CD4-positive, alpha-beta T cell treated with Interleukin-17A for 4 hours (primary cell): ENCODE measurements at places on chromosomes 6 and 20.

- DNase-seq, result no peak
Measured at GRCh38 chr6:41449399-41450245, 96.6 kb upstream of the FOXP4 start.

GRCh38 chr6:112013051-112013450 is 40.9 kb upstream of the CCN6 start:
- no peak for DNase-seq

DNA sequence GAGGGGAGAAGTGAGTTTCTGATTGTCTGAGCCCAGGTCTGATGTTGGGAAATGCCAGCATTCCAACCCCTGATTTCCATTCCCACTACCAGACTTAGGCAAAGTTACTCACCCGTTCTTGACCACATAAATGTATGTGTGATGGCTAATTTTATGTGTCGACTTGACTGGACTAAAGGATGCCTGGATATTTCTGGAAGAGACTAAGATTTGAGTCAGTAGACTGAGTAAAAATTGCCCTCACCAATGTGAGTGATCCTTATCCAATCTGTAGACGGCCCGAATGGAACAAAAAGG is 95.8 kb upstream of the TAB2 start:
- no peak for DNase-seq

- no peak for DNase-seq
Measured at GRCh38 chr20:9989066-9989724, 45.6 kb upstream of the ANKEF1 start.

DNA sequence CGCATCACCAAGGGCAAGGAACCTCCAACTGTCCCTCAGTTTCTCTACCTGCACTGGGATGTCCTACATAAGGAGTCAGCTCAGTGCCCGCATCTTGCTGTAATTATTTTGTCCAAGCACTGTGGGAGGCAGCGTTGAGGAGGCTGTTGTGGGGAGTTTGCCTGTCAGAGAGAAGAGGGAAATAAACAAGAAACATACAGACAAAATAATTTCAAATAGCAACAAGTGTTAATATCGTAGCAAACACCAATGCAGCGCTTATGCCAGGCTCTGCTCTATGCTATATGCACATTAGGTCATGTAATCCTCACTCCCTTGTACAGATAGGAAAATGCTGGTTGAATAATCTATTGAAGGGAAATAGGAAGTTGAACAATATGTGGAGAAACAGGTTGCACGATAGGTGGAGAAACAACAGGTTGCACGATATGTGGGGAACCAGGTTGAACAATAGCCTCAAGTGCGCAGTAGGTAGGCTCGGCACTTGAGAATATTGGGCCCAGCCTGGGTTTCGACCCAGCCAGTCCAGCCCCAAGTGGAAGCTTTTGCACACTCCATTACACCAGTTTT is 91.2 kb upstream of the SIRPA start:
- no peak for DNase-seq

DNA sequence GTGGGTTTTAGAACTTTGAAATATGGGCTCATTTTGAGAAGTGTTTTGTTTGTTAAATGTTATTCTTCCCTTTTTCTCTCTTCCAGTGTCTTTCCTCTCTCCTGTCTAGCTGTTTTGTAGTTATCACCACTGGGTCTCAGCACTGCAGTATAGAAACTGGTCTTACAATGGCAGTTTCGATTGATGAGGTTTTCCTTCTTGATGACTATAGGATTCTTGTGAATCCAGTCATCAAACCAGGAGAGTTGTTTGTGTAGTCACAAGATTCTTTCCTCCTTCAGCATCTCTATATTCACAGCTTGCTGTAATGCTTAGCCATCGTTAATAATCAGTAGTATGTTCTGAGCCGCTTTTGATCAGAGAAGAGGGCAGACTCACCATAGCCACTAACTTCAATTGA is 172.3 kb downstream of the OGFRL1 start:
- no peak for DNase-seq

GRCh38 chr6:16488813-16489212 is 250.4 kb downstream of the GMPR start:
- DNase-seq, result no peak

DNA sequence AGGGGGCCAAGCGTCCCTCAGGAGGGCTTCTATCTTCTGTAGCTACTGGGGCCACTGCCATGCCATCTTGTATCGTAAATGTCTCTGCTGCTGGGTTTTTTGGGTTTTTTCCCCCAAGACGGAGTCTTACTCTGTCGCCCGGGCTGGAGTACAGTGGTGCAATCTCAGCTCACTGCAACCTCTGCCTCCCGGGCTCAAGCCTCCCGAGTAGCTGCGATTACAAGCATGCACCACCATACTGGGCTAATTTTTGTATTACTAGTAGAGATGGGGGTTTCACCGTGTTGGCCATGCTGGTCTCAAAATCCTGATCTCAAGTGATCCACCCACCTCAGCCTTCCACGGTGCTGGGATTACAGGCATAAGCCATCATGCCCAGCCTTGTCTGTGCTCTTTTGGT is 111.3 kb upstream of the LOC128125822 start:
- no peak for DNase-seq

DNA sequence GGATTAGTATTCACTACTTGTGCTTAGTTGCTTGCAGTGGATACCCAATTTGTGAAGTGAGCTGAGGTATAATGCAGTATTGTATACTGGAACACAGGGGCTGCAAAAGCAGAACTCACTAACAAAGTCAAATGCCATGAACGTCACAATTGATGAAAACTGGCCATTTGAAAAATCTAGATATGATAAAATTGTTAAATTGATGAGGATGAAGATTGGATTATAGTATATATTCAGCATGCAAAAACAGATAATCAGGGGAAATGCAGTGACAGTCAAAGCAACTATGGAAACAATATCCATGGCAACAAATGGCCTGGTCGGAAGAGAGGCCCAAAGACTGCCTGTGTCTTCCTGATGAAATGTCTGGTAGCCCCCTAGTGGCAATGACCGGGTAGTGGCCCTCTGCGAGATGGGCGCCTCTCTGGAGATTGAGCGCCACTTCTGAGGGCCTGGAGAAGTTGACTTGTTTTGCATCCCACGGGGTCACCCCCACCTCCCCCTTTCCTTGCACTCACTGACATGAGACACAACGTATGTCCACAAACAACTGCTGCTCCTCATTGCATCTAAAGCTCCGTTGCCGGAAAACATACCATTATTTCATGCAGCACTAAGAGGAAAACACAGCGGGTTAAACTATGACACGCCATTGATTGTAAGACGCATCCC is 43.6 kb downstream of the C6orf15 start:
- DNase-seq, result peak; percentile 79

DNA sequence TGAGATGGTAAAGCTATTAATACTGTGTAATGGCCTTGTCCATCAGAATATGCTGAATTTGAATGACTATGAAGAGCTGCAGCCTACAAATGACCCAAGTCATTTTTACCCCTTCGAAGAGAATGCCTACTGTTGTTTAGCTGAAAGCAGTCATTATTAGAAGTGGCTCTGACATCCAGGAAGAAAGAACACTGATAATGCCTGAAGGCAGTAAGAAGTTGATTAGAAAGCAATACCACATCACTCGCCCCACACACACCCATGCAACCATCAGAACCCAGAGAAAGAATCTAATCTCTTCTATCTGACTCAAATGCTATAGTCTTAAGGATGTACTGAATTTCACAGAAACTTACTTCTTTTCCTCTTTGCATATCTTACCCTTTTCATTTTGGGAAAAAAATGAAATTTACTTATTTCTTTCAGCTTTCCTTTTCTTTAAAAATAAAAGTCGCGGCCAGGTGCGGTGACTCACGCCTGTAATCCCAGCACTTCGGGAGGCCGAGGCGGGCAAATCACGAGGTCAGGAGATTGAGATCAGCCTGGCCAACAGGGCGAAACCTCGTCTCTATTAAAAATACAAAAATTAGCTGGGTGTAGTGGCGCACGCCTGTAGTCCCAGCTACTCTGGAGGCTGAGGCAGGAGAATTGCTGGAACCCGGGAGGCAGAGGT is 61.0 kb downstream of the ARHGAP18 start:
- DNase-seq, result no peak

GRCh38 chr20:35306931-35307517 is 14.8 kb upstream of the FAM83C start:
- DNase-seq, result peak; percentile 44

- DNase-seq, result peak; percentile 48
Measured at GRCh38 chr6:90184334-90185298, 112.0 kb downstream of the BACH2 start.

GRCh38 chr6:158047127-158047518 is 65.5 kb downstream of the SYNJ2 start:
- DNase-seq, result peak; percentile 73

- peak; percentile 62 for DNase-seq
Measured at GRCh38 chr6:39347906-39348585, 25.5 kb upstream of the KCNK16 start.

DNA sequence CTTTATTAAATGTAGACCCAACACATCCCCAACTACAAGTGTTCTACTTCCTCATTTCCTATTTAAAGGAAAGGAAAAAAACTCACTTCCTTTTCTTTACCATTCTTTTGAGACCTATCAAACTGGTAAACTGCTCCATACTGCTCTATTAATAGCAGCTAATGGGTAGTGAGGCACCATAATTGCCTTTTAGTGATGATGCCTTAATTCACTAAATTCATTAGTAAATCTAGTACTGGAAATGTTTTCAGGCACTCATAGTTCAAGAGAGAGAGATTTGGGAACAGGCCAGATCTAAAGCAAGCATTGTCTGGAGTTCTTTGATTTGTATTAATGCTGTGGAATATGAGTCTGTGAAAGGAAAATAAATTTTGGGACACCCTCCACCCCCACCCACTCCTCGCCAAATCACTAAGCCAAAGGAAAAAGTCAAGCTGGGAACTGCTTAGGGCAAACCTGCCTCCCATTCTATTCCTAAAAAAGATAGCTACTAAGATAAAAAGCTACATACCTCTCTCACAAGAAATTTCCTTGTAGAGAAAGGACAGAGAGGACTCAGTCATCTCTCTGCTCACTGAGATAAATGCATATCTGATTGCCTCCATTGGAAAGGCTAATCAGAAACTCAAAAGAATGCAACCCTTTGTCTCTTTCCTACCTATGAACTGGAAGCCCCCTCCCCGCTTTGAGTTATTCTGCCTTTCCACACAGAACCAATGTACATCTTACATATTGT is 13.6 kb upstream of the IBTK start:
- DNase-seq, result no peak

- no peak for DNase-seq
Measured at GRCh38 chr6:24777227-24777626, 2.5 kb downstream of the GMNN start.

DNA sequence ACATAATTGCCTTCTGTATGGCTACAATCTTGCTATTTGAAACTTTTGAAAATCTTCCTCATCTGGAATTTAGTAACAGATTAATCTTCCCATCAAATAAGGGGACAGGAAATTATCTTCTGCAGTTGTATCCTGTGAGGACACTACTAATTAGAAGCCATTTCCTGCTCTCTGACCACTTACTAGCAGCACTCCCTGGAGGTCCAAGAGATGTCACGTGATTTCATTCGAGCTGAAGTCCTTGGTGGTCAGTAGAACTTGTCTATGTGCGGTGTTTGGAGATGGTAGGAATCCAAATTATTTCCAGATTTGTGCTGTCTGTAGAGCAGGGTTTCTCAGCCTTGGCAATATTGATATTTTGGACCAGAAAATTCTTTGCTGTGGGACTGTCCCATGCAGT is 202.5 kb downstream of the TFAP2B start:
- DNase-seq, result no peak

DNA sequence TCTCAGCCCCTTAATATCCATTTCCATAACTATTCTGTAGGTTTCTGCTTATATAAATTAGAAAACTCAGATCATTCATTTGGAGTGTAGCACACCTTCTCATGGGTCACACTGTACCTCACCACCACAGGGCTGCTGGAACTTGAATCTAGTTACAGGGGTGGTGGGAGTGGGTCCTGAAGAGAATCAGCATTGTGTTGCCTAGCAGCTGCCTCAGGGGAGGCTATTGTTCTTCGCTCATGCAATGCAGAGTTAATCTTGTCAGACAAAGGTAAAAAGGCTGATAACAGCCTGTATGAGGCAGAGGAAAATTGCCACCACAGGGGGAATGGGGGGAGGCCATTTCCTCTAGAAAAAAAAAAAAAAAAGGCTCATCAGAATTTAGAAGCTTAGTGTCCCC is 496.0 kb upstream of the ADGRB3 start:
- no peak for DNase-seq

DNA sequence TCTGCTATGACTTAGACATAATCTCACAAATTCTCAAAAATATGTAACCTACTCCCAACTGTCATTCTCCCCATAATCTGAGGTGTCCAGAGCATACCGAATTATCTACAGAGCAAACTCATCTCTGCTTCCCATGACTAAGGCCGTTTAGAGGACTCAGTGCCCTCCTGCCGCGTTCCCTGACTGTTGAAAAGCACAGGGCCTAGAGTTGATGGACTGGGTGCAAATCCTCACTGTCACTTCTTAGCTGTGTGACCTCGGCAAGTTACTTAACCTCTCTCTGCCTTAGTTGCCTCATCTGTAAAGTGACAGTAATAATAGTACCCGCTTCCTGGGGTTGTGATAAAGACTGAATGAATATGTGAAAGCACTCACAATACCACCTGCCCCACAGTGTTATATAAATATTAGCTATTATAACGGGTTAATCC is 4.7 kb upstream of the TUBB2A start:
- no peak for DNase-seq

- DNase-seq, result no peak
Measured at GRCh38 chr6:146211646-146212045, 182.8 kb downstream of the GRM1 start.

GRCh38 chr6:8177721-8178120 is 75.4 kb upstream of the EEF1E1 start:
- no peak for DNase-seq
